Activated T-cell treated with anti-CD3 and anti-CD28 coated beads, Interleukin-2, amount 50 U/mL, for 48 hours (primary cell): ENCODE measurements at places on chromosomes 1 and 21.

GRCh38 chr1:32881291-32881690, 5.0 kb upstream of the HPCA start:
- DNase-seq = no peak

- DNase-seq = no peak
Observed at GRCh38 chr1:37108596-37109188, 74.4 kb upstream of the GRIK3 start.

DNA sequence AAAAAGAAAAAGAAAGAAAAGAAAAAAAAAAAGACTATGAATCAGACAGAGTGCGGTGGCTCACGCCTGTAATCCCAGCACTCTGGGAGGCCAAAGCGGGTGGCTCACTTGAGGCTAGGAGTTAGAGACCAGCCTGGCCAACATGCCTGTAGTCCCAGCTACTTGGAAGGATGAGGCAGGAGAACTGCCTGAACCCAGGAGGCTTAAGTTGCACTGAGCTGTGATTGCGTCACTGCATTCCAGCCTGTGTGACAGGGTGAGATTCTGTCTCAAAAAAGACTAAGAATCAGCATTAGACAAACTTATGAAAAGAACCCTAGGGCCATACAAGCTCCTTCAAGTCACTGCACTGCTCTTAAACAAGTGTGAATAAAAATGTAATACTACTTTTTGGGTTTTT, 16.9 kb downstream of the PSMB4 start:
- DNase-seq = no peak

- DNase-seq = no peak
Observed at GRCh38 chr21:17753736-17754135, 65.4 kb downstream of the C21orf91 start.

- DNase-seq = no peak
Observed at GRCh38 chr21:27693376-27693775, 726.5 kb upstream of the ADAMTS5 start.
